ENCODE measurements at places on chromosomes 2 and 18.
A peak's percentile ranks its signal among the peaks of the same experiment; 100 is the strongest.

DNA sequence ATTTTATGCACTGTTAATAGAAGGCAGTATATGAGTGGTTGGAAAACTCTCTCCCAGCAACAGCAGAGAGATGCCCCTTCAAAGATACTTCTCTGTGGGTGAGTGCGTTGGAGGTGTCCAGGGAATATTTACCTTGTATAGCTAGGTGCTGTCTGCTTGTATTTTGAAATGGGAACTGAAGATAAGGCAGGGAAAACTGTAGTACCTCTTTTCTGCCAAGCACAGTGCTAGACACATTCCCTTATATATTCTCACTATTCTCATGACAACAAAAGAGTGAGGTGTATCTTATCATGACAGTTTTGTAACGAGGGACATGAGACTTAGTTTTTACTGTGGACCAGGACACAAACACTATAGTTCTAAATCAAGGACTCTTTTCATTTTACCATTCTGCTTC, 2.1 kb downstream of the TTC39C start:
- no peak for DNase-seq

DNA sequence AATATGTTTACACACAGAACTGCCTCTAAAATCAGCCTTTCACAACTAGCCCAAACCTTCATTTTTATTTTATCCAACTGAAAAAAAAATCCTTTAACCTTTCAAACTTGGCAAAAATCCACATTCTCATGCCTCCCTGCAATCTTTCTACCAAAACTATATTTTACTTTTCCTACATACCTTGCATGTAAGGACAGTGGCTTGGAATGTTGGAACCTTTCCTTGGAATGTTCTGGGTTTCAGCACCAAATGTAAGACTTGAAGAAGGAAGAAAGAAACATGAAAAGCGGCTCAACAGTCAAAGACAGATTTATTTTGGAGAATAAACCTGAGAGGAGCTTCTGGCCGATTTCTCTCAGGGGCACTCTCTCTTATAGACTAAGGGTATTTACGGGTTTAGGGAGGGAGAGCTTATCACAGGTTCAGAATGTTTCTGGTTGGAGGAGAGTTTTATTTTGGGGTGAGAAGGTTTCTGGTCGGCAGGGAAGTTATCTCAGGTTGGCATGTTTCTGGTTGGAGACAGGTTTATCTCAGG, 79.7 kb downstream of the RRM2 start:
- DNase-seq: no peak

DNA sequence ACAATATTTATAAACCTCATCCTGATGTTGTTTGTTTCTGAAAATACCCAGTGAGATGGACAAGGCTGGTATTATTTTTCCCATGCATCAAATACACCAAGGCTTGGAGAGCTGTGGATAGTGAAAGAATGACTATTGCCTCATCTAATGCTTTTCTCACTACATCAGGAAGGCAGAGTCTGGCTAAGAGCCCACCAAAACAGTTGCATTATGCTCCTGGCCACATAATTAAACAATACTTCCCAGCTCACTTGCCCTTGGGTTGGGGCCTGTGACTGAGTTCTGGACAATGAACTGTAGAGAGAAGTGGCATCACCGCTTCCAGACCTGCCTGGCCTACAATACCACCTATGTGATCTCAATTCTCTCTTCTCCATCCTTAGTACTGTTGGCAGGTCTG, 46.4 kb upstream of the REEP1 start:
- DNase-seq: no peak

DNA sequence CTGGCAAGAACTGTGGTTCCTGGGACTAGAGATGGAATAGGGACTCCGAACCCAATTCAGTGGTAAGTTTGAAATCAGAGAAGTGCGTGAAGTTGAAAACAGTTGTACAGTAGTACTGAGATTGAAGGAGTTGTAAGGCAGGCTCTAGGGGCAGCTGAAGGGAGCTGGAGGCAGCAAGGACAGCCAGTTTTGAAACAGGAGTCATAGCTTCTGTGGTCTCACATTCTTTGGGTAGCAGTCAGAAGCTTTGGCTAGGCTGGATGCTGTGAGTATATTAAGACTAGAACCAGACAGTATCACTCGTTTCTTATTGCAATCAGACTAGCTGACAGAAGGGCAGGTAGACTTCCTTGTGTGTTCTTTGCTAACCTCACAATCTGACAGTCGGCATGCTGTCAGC, 64.5 kb upstream of the ADAM23 start:
- DNase-seq: no peak

DNA sequence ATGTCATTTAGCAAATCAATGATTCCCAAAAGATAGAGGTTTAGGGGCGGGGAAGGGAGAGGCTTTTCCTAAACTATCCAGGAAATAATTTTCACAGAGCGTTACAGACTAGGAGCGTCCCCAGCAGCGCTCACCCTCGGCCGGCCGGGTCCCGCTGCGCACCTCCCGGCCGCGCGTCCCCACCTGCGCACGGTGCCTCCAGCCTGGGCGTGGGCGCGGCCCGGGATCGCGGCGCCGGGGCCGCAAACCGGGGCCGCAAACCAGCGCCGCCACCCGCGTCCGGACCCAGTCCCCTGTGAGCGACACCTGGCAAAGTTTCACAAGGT, 684 bp upstream of the ZCCHC2 start:
- DNase-seq: peak; percentile 60

- DNase-seq: no peak
Observed at GRCh38 chr2:193847991-193848390, 1653.3 kb upstream of the TMEFF2 start.

- no peak for DNase-seq
Observed at GRCh38 chr2:180306346-180306745, 299.2 kb upstream of the CWC22 start.

DNA sequence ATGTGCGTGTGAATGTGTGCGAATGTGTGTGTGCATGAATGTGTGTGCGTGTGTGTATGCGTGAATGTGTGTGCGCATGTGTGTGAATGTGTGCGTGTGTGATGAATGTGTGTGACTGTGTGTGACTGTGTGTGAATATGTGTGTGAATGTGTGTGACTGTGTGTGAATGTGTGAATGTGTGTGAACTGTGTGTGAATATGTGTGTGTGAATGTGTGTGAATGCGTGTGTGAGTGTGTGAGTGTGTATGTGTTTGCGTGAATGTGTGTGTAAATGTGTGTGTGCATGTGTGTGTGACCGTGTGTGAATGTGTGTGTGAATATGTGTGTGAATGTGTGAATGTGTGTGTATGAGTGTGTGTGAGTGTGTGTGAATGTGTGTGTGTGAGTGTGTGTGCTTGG, 1103.8 kb downstream of the TSN start:
- no peak for DNase-seq

DNA sequence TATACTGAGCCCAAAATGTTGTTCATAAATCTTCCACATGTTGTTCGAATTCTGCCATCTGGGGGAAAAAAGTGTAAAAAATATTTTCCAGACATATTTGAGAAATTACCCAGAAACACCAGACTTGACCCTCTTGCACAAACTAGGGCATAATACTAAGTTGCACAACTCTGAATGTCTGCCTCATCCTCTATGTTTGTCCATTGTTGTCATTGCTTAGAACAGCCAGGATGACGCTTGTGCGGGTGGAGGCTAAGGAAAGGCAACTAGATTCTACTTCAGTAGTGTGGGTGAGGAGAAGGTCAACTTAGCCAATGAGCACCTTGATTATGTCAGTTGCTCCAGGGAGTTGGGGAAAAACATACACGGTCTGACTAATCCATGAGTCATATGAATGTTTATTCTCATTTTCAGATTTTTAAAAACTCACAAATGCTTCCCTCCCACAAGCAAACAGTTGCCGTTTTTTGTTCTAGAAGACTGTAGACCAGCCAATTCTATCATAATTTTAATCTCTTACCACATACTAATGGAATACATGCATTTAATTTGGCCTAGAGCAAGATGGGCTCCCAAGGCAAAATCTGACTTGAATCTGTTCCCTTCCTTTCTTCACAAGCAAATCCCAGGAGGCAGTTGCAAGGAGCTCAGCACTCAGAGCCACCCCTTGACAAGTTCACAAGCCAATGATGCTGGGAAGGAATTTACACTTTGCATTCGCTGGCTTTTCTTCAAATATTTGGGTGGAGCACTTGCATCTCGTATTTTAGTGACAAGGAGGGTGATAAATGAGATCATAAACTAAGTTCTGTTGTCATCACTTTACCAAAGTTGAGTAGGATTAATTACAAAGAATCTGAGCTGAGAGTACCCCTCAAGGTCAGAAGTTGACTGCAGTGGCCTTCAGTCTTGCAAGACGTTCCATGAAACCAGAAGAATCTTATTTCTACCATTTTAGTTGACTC, 163.2 kb upstream of the TWIST2 start:
- no peak for DNase-seq

All from NCI-H1930 (cell line).